T47D (cell line): ENCODE measurements at places on chromosomes 13 and 19.
A peak's percentile ranks its signal among the peaks of the same experiment; 100 is the strongest.

GRCh38 chr19:694481-695351 is 536 bp downstream of the PRSS57 start:
- no peak for DNase-seq

DNA sequence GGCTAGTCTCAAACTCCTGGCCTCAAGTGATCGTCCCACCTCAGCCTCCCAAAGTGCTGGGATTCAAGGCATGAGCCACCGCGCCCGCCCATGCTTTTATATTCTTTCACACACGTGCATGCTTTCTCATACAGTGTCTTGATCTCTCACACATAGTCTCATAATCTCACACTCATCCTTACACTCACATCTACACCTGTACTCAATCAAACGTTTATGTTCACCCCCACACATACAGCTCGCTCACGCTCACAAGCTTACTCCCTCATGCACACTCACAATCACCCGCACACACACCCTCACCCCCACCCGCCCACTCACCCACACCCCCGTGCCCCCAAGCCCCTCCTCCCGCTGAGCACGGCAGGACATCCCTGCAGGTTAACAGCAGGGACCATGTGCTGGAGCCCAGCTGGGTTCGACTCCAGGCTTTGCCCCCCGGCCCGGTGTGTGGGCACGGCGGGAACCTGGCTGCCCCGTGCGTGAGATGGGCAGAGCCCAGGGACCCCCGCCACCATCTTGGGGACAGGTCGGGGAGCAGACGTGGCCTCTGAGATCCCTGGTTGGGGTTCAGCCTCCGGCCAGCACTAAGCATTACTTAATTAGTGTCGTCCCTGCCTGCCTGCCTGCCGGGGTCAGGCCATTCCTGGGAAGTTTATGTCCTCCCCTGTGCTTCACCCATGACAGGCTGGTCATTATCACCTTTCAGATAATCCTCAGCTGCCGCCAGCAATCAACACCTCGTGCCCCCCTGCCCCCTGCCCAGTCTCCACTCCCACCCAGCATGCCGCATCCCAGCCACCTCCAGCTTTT is 11.4 kb downstream of the SBK2 start:
- no peak for DNase-seq

GRCh38 chr13:77827332-77827731 is 91.3 kb downstream of the EDNRB start:
- DNase-seq: no peak

DNA sequence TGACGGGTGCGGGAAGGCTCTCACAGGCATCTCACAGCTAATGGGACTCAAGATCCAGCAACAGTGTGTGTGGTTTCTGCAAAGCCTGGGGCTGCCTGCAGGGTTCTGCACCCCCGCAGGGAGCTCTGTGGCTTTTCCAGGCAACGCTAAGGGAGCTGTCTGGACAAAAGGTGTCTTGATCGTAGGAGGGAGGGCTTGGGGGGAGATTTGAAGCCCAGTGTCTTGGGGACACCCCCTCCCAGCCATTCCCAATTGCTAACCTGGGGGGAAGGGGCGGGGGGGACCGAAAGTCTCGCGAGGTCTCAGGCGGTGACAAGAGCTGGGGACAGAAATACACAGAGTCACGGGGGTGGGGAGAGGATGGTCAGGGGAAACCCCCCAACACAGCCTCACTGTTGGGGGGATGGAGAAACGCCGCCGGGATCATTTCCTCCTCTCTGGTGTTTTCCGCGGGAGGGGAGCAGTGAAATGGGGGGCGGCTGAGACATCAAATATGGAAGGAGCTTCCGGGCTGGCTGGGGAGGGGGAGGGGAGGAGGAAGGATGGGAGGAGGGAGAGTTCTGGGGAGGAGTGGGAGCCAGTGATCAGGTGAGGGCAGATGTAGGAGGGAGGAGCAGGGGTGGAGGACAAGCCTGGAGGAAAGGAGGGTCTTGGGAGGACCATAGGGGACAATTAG is 13.3 kb downstream of the KCNC3 start:
- peak; percentile 44 for DNase-seq

GRCh38 chr19:1063030-1063908 is 3.7 kb upstream of the ARHGAP45 start:
- DNase-seq: peak; percentile 79

- no peak for DNase-seq
These were observed 53.9 kb upstream of the CEACAM21 start for GRCh38 chr19:41521931-41522555.

GRCh38 chr13:40787062-40787461 is 2.3 kb upstream of the SLC25A15 start:
- no peak for DNase-seq

- DNase-seq: no peak
These were observed 20.6 kb upstream of the CABP5 start for GRCh38 chr19:48064509-48064908.

GRCh38 chr13:75357576-75358289 is 124.2 kb downstream of the TBC1D4 start:
- peak; percentile 74 for DNase-seq

DNA sequence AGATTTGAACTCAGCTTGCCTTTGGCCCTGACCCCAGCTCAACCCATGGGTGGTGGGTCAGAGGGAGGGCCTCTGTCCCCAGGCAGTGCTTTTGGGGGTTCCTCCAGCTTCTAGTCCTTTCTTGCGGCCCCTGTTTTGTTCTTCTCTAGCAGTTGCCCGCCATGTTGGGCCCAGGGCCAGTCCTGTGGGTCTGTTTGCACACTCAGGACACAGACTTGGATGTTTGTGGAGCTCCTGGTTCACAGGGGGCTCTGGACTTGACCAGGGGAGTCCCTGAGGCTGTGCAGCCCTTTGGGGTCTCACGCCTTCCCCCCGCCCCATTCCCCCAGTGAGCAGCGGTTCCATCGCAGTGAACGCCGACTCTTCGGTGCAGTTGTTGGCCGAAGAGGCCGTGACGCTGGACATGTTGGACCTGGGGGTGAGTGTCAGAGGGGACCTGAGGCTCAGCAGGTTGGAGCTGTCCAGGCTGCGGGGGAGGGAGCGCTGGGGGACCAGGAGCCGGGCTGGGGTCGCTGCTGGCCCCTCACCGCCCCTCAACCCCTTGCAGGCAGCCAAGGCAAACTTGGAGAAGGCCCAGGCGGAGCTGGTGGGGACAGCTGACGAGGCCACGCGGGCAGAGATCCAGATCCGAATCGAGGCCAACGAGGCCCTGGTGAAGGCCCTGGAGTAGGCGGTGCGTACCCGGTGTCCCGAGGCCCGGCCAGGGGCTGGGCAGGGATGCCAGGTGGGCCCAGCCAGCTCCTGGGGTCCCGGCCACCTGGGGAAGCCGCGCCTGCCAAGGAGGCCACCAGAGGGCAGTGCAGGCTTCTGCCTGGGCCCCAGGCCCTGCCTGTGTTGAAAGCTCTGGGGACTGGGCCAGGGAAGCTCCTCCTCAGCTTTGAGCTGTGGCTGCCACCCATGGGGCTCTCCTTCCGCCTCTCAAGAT is 2.5 kb downstream of the ATP5F1D start:
- DNase-seq: peak; percentile 81
